ENCODE measurements at places on chromosomes 1 and 21.

- DNase-seq, result no peak
Observed at GRCh38 chr1:230541306-230541705, 101.0 kb upstream of the COG2 start.

GRCh38 chr1:157288996-157289395, 150.8 kb upstream of the ETV3 start:
- DNase-seq, result no peak

DNA sequence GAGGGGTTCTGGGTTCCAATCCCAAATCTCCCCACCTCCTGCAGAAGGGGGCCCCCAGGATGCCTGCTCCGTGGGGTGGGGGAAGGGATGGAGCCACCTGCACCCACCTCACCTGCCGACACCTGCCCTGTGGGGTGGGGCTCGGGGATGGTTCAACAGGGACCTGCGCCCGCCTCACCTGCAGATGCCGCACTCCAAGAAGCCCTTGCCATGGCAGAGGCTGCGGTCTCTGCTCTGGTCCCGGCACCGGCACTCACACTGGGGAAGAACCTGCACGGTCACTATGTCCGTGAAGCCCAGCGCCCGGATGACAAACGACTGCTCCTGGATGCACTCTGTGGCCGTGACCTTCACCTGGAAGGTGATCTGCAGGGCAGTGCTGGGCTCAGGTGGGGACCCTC, 18.1 kb upstream of the PTTG1IP start:
- no peak for DNase-seq

GRCh38 chr1:41371630-41372599, 10.7 kb downstream of the FOXO6 start:
- DNase-seq, result peak; percentile 78

DNA sequence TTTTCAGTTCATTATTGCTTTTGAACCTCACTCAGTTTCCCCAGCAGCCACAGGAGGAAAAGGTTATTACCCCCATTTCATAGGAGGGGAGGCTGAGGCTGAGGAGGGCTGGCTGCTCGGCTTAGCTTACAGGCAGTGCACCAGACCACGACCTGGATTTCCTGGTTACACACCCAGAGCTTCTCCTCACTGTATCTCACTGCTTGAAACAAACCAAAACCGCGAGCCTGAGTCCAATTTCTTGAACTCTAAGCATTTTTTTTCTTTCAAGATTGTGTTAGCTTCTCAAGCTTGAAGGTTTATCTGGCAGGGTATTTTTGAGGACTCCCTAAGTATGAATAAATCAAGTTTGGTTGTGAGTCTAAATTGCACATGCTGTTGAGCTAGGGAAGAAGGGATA, 188.9 kb upstream of the EDN2 start:
- DNase-seq, result no peak

- no peak for DNase-seq
Observed at GRCh38 chr1:7299994-7300393, 471.1 kb upstream of the VAMP3 start.

DNA sequence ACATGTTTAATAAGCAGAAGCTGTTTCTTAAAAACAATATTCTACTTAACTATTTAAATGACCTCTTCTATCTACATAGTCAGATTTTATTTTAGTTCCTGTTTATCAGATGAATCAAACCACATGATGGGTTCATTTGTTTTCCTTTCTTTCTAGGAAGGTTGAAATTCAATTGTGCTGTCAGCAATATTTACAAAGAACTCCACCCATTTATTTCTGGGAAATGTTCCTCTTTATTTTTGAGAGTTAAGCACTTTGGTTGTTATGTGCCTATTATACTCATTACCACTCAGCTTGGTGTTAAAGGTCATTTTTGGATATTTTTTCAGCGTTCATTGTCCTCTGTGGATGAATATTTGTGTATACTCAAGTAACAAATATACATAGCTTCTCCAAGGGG, 84.9 kb downstream of the C4BPA start:
- DNase-seq, result no peak

DNA sequence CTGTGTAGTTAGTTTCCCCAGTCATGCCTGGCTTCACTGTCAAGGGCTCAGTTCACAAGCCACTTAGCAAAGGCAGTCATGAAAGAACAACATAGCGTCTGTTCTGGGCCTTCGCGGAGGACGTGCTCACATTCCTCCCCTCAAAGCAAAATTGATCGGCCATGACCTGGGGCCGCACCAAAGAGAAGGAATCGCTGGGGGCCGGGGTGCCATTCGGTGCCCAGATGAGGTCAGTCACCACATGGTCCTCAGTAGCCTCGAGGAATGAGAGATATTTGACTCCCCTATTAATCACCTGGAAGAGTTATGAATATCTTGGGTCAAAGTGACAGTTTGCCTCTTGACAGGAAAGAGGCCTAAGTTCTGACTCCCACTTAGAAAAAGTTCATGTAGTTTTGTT, 251.1 kb upstream of the JUN start:
- no peak for DNase-seq

GRCh38 chr1:222880587-222880986, 65.7 kb downstream of the DISP1 start:
- no peak for DNase-seq

DNA sequence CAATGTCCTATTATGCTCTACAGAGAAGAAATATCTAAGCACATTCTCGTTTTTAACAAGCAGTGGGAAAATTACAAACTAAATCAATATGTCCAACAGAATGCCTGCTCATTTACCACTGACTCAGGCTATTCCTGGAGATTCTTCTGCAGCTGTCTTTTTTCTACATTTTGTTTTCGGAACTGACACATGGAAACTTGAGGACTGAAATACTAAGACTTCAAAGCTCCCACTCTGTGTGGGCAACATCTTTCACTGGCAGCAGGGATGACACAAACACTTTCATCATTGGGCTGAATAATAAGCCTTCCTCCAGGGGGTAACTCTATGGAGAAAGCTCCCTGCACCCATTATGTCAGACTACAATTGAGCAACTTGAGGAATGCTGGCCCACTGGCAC, 175.5 kb upstream of the NCAM2 start:
- DNase-seq, result no peak

DNA sequence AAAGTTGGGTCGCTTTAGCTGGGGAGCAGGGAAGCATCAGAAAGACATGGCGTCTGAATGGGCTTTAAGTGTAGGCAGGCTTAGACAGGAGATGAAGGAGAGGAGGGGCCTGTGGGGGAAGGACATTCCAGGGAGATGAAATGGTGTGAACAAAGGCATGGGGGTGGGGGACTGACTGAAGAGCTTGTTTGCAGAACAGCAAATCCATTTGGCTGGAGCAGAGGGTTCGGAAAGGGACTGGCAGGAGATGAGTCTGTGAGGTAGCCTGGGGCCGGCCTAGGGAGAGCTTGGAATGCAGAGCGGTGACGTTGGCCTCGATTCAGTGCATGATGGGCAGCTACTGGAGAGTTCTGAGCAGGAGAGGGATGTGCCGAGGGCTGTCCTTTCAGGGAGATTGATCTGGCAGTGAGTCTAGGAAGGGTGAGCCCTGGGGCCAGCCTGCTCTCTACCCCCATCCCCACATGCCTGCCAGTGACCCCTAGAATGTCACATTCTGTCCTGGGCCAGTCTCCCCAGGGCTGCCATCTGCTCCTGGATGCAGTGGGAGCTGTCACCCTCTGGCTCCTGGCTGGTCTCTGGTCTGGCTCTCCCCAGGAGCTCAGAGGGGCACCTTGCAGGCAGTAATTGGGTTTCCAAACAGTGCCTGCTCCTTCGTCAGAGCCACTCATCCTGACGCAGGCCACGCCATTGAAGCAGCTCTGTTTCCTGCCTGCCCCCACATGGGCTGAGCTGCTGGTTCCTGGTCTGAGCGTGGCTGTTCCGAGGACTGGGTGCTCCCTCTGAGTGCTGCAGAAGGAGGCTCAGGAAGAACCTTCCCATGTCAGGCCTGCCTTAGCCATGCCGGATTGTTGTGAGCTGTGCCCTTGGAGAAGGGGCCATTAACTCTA, 22.3 kb upstream of the TMEM222 start:
- DNase-seq, result no peak

DNA sequence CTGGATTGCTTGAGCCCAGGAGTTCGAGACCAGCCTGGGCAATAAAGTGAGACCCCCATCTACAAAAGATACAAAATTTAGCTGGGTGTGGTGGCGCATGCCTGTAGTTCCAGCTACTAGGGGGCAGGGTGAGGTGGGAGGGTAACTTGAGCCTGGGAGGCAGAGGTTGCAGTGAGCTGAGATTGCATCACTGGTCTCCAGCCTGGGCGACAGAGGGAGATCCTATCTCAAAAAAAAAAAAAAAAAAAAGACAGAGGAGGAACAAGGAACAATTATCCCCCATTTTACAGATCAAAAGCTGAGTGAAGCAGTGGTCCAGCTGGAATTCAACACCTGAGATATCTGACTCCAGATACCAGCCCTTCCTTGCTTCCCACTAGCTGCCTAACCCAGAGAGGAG, 34.8 kb downstream of the L1TD1 start:
- DNase-seq, result no peak

DNA sequence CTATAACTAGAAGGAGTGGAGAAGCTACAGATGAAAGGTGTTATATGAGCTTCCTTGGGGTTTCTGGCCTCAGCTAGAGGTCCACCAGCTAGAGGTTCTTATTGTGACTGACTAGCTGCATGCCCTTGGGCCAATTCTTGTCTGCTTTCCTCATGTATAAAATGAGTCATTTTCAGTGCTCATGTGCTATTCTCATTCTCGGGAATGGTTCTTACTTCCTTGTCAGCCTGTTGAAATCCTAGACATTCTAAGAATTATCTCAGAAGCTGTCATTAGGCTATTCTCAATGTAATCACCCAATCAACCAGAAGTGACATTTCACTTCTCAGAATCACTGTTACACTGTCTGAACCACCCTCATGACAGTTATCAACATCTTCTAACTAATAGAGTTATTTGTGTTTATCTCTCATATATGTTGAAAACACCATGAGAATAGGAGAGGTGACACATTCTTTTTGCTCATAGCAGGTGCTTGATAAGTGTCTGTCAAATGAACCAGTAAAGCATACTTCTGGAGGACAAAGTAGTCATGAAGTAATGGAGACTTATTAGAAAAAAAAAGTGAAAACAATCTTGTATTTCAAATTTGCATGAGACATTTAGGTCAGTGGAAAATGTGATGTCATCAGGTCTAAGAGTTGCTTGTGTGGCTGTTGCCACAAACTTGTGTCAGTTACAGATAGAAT, 122.8 kb upstream of the IVNS1ABP start:
- no peak for DNase-seq

DNA sequence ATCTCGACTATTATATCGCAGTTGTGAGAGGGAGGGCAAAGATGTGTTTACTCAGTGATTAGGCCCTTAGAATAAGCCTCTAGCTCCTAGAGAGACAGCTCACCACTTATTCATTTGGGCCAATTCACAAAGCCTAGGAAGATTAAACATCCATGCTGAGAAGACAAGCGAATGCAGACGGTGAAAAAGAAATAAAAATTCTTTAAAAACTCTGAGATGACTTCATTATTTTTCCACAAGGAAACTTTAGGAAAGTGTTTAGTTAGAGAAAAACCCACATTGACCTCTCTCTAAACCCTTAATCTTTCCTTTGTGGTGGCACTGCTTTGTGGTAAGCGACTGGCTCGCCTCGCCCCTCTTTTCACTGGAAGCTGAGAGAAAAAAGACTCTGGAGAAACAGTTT, 146.8 kb upstream of the DMRTA2 start:
- no peak for DNase-seq

DNA sequence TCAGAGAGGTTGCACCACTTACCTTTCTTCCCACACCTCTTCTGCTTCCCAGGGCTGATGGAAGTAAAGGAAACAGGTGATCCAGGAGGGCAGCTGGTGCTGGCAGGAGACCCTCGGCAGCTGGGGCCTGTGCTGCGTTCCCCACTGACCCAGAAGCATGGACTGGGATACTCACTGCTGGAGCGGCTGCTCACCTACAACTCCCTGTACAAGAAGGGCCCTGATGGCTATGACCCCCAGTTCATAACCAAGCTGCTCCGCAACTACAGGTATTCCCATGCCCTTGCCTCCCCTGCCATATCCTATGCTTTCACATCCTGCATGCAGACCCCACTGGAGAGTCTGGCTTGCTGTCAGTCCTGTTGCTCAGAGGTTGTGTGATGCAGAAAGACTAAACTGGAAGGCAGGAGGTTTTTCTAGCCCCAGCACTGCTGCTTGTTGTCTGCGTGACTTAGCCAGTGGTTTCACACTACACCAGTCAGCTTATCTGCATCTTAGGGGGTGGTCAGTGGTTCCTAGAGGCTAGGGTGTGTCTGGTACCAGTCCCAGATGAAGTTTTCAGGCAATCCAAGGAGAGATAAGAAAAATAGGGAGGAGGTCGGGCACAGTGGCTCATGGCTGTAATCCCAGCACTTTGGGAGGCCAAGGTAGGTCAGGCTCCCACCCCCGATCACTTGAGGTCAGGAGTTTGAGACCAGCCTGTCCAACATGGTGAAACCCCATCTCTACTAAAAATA, 10.2 kb downstream of the RHOC start:
- DNase-seq, result no peak

GRCh38 chr1:206979379-206980043, 9.3 kb upstream of the FCAMR start:
- no peak for DNase-seq

DNA sequence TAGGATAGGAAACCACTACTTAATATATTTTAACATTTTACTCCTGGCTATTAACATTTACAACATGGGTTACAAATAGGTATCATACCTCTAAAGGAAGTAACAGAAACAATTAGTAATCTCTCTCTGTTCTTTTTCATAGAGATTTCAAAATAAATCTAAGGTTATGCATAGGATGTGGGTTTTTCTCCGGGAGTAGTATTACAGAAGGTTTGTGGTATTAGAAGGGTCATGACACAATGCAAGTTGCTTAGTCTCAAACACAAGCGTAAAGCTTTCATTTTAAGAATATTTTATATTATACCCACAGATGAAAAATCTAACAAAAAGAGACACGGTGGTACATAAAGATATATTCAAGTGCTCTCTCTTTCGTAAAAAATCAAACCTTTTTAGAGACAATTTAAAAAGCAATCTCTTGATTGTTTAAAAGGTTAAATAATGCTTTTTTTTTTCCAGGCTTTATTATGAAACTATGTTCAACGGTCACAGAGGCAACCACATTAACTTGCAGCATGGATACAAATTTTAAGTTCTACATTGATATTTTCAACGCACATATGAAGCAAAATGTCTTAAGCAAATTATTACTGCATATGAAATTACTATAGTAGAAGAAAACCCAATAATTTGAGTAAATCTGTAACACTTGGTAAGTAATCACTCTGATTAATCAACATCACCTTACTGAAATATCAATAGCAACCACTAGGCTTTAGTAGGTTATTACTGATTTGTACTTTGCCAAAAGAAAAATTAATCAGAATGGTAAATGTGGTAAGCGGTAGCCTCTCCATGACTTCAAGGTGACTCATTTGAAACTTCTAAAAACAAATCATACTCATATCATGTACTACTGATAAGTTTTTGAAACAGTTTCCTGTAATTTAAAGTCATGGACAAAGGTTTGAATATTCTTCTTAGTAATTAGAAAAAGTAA, 97.4 kb upstream of the GFI1 start:
- no peak for DNase-seq

DNA sequence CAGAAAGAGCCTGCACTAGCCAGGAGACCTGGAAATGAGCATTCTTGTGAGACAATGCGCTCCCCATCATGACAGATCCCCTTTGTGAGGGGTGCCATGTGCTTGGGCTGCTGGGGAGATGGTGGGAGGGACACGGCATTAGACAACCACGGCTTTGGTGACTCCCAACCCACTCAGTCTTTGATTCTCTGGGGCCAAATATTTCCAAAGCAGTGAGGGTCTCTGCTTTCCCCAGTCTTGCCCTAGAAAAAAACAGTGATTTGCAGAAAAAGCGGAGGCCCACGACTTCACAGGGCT, 10.2 kb downstream of the SLC45A3 start:
- DNase-seq, result no peak

GRCh38 chr1:53684741-53685140, 54.2 kb downstream of the GLIS1 start:
- DNase-seq, result no peak

GRCh38 chr1:37858931-37859506, 373 bp downstream of the MTF1 start:
- DNase-seq, result no peak
